Muscle of leg (tissue), 16 donors: ENCODE measurements at places on chromosomes 7 and 10. TPM values are rescaled to one million over a fixed set of nuclear protein-coding genes. Genes with fewer than 3 reads are reported as not detected.

Gene TMEM273
- total RNA-seq: 9.5 TPM

Gene PNLIPRP1
- not detected for total RNA-seq

Gene MOGAT3
- not detected for total RNA-seq

Gene ZP3
- 0.49 TPM for total RNA-seq

Gene MYL10
- total RNA-seq: 14.8 TPM

Gene CXCL12
- 126 TPM for total RNA-seq
